Central memory CD8-positive, alpha-beta T cell (primary cell): ENCODE measurements at places on chromosomes 16 and 17.
A peak's percentile ranks its signal among the peaks of the same experiment; 100 is the strongest.

DNA sequence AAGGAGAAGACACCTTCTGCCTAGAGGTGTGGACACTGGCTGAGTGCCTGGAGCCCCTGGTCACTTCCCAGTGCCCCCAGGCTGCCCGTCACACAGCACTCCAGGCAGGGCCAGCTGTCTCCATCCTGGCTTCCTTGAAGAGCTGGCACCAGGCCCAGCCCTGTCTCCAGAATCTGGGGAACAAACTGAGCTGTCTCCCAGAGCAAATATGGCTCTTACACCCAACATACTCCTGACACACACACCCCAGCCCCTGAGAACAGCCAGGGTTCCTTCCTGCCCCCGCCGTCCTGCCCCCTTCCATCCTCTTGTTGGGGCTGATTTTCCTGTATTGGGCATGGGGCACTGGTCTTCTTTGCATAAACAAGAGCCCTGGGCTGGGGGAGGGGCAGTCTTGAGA lies 9.1 kb downstream of the NHERF1 start:
- H3K27ac ChIP-seq = peak overlapping the region; percentile 90
- H3K27me3 ChIP-seq = no peaks in the 10 kb centered on the region
- H3K4me1 ChIP-seq = peaks cover 73% of the 10 kb centered on the region
- H3K4me3 ChIP-seq = peak overlapping the region; percentile 100
- H3K36me3 ChIP-seq = peaks cover 41% of the 10 kb centered on the region

DNA sequence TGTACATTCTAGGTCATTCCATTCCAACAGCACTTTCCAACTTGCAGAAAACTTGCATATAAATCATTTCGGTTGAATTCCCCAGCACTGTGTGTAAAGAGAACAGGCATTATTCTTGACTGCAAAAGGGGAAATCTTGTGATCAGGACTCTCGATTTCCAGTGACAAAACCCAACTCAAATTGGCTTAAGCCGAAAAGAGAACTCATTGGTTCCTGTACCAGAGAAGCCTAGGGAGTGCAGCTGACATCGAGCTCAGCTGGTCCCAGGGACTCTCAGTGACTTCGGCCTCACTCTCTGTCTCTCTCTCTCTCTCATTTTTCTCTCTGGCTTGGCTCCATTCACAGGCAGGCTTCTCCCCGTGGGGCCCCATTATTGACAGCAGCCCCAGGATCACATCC lies 30.7 kb downstream of the CD300LF start:
- H3K36me3 ChIP-seq = no peaks in the 10 kb centered on the region
- peaks cover 17% of the 10 kb centered on the region for H3K4me1 ChIP-seq
- H3K4me3 ChIP-seq = no peak overlapping the region
- peaks cover 34% of the 10 kb centered on the region for H3K27me3 ChIP-seq

DNA sequence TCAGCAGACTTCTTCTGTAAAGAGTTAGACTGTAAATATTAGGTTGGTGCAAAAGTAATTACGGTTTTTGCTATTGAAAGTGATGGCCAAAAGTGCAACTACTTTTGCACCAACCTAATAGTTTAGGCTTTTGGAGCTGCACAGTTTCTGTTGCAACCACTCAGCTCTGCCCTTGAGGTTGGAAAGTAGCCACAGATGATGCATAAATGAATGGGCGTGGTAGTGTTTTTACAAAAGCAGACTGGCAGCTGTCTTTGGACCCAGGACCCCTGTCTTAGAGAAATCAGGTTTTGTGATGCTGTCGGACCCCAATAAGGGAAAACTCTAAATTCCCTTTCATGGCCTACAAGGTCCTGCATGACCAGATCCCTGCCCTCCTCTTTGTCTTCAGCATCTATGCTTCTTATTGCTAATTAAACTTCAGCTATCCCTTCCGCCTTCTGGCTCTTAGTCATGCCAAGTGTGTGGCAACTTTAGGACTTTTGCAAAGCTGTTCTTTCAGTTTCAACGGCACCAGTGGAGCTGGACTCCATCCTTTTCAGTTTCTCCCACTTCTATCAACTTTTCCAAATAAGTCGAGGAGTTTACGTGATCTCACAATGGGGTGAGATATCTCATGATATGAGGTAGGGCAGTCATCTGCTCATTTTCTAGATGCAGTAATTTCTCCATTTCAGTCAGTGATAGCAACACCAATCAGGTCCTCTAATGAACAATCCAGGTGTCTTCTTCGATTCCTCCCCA lies 232.3 kb downstream of the XYLT1 start:
- no peak overlapping the region for H3K4me3 ChIP-seq
- H3K36me3 ChIP-seq = no peaks in the 10 kb centered on the region
- no peak overlapping the region for H3K27ac ChIP-seq

- no peak overlapping the region for H3K4me3 ChIP-seq
- H3K4me1 ChIP-seq = no peaks in the 10 kb centered on the region
- peaks cover 1% of the 10 kb centered on the region for H3K36me3 ChIP-seq
- peaks cover 7% of the 10 kb centered on the region for H3K27me3 ChIP-seq
Measured at GRCh38 chr17:64281962-64282752, 19.1 kb upstream of the TEX2 start.

GRCh38 chr17:46876926-46877325 lies 25.5 kb downstream of the WNT9B start:
- H3K27me3 ChIP-seq = no peaks in the 10 kb centered on the region
- H3K36me3 ChIP-seq = no peaks in the 10 kb centered on the region
- H3K27ac ChIP-seq = no peak overlapping the region
